ENCODE measurements at places on chromosomes 5 and 9.

GRCh38 chr5:174690271-174690670, 34.1 kb upstream of the MSX2 start:
- peak; percentile 6 for DNase-seq

GRCh38 chr9:88071331-88071730, 66.9 kb downstream of the SPATA31C2 start:
- DNase-seq: no peak

DNA sequence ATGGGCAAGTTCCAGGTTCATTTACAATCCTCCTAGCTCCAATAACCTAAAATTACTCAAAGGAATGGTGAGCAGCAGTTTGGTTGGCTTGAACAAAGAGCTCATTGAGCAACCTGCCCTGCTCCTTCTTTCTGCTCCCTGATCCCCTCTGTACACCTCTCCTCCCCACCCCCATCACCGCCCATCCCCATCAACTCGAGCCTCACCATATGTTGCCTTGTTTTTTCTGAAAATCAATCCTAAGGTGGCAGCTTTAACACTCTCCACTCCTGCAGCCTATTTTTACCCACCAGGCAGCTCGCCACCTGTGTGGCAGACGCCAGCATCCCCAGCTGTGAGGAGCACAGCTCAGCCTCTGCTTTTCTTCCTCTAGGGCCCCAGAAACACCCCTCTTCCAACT, 533.4 kb upstream of the BRINP1 start:
- no peak for DNase-seq

DNA sequence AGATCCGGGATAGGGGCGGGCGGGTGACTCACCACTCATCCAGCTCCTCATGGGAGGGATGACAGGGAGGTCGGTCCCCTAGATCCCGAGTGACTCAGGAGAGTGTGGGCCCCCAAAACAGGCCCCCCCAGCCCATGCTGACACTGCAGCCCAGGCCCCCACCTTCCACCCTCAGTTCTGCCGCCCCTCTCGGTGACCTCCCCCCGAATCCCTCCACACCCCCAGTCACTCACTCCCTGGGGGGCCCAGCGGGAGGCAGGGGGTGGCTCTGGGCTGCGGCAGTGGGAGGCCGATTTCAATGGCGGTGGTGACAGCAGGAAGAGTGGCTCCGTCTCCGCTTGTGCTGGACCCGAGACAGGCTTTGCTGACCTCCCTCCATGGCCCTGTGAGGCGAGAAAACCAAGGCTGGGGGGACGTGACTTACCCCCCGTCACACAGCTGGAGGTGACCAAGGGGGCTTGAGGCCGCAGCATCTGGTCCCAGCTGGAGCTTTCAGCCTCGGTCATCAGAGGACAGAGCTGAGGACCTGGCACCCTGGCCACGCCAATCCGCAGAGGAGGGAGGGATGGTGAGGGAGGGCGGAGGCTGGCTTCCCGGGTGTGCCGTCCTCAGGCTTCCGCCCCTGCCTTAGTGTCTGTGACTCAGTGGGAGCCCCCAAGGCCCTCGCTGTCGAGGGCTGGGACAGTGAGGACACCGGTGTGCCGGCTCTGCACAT, 9.0 kb downstream of the GPSM1 start:
- no peak for DNase-seq

DNA sequence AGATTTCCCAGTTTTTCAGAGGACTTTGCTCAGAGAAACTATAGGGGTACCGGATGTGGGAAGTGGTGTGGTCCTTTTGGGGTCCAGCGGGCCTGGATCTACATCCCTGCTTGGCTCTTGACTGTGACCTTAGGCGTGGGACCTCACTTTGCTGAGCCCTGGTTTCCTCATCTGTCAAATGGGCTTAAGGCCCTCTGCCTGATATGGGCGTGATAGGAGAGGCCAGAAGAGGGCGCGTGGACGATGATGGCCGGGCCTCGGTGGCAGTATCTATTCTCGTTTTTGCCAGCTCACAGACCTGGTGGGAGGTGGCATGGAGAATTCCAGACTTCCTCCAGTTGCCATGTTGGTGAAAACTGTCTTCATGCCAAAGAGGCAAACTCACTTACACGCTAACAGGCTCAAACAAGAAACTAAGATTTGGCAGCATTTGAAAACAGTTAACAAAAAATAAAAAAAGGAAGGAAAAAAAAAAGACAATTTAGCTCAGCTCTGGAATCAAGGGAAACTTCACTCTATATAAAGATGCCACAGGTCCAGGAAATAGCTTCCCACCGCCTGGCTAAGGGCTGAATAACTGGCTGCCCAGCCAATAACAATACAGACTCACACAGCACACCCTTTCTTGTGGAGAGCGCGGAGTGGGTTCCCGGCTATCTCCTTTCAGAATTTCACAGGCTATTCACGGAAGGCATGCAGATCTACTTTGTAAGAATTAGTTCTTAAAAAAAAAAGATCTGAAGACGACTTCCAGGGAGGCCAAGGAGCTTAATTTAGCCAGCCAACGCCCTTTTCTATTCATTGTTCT, 1.7 kb downstream of the SH3PXD2B start:
- DNase-seq: peak; percentile 78

- peak; percentile 17 for DNase-seq
Observed at GRCh38 chr9:137945581-137945980, 68.0 kb downstream of the CACNA1B start.

GRCh38 chr9:18002718-18003438, 424.0 kb downstream of the SH3GL2 start:
- DNase-seq: no peak

DNA sequence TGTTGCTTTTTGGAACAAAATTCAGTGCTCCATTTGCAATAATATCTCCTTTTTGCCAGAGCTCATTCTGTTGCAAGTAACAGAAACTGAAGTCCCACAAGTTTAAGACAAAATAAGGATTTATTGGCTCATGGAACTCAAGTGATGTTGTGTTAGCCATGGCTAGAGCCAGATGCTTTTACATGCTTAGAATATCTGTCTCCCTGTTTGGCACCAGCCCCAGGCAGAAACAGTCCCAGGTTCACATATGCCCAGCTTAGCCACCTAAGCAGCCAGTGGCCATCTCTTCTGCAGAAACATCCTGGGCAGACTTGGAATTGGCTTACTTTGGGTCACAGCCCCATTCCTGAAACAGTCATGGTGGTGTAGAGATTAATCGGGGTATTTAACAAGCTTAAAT, 540.9 kb upstream of the SGCD start:
- no peak for DNase-seq

DNA sequence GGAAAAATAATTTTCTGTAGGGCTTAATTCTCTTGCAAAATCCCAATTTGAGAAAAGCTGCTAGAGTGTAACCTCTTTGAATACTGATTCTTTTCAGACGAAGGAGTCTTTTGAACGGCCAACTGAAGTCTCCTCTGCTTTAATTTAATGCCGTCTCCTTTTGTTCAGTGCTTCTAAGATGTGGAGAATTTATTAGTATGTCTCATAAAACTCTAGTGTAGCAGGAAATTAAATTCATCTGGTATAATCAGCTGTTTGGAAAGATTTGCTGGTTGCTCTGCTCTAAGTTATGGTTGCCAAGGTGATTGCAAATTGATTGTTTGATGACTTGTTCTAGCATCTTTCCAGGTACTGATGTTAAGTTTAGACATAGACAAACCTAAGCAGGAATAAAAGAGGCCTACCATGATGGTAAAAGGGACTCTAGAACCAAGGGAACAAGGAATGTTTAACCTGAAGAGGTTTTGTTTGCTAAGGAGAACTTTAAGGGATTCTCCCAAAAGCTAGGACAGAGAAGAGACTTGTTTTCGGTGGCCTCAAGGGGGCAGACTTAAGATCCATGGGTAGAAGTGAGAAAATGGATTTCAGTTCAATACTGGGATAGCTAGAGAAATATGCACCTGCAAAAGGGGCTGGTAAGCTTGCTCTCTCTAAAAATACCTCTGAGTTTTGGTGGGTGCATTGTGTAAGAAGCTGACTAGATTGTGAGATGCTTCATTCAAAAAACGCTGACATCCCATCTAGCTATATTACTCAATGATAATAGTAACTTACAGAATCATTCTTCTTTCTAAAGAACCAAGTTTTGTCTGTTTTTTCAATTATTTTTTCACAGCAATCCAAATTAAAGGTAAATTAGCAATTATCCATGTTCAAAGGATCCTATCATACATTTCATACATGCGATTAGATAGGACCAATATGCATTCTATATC, 5.7 kb upstream of the ADRB2 start:
- DNase-seq: peak; percentile 64

GRCh38 chr9:101966691-101967090, 228.2 kb upstream of the GRIN3A start:
- no peak for DNase-seq

DNA sequence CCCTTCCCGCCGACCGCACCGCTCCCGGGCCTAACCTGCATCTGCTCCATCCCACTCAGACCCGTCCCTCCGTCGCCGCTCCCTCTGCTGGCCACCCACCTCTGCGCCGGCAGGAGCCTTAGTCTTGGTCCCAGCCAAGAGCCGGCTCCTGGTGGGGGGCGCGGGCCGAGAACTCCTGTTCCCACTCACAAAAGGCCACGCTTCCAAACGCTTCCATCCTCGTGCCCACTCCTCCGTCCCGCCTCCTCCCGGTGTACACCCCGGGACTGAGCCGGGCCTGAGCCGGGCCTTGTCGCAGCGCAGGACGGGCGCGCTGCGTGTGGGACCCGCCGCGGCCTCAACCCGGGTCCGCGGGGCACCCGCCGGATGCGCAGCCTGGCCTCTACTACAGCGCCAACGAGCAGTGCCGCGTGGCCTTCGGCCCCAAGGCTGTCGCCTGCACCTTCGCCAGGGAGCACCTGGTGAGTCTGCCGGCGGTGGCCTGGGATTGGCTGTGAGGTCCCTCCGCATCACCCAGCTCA, 7.5 kb downstream of the ADAMTS13 start:
- DNase-seq: peak; percentile 26
